ENCODE measurements at places on chromosomes 4 and X.

DNA sequence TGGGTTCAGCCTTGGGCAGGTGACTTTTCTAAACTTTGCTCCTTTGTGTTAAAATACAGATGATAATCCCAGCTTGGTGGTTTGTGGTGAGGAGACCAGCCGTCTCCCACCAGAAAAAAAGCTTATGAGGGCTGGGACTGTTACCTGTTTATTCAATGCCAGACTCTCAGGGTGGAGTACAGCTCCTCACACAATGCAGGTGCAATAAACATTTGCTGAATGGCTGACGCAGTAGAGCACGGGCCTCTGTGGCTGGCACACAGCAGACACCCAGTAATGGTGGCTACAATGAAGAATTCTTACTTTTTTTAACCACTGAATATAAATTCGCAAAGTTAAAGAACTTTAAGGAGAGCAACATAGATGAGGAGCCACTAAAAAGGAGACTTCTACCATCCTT, 30.2 kb downstream of the BEND4 start:
- DNase-seq, result no peak

- DNase-seq, result no peak
Measured at GRCh38 chrX:81489987-81490386, 288.1 kb downstream of the SH3BGRL start.

- DNase-seq, result peak; percentile 6
Measured at GRCh38 chr4:72302981-72303704, 265.9 kb downstream of the ADAMTS3 start.

DNA sequence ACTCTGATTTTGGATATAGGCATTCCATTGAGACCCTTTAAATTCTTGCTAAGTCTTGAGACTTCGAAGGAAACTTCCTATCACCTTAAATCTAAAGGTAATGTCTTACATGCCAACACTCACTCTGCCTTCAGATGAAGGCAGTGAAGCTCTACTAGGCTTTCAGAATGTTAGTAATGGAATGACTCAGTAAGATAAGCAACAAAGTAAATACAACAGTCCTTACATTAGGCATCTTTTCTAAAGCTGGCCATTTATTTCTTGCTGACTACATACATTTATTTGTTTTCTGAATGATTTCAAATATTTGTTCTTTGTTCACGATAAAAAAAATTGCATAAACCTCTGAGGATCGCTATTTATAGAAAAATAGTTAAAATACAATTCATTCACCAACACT, 43.5 kb downstream of the ASIC5 start:
- DNase-seq, result no peak

DNA sequence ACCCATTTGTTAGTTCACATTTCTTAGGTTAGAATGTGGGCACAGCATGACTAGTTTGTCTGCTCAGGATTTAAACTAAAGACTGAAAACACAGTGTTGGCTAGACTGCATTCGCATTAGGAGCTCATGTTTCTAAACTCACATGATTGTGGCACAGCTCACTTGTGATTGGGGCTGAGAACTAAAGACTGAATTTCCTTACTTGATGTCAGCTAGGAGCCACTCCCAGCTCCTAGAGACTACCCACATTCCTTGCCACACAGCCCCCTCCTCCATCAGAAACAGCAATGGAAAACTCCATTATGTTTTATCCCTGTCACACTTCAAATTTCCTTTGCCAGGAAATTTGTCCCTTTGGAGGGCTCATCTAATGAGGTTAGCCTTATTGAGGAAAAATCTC, 170.2 kb upstream of the NUDT6 start:
- no peak for DNase-seq

GRCh38 chr4:100949350-100949935, 397.9 kb downstream of the PPP3CA start:
- no peak for DNase-seq

- DNase-seq, result no peak
Measured at GRCh38 chrX:32741910-32742309, 469.4 kb downstream of the DMD start.

DNA sequence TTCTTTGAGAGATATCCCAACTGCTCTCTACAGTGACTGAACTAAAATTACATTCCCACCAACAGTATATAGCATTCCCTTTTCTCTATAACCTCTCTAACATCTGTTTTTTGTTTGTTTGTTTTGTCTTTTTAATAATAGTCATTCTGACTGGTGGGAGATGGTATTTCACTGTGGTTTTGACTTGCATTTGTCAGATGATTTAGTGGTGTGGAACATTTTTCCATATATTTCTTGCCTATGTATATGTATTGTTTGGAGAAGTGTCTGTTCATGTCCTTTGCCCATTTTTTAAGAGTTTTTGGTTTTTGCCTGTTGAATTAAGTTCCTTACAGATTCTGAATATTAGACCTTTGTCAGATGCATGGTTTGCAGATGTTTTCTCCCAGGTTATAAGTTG, 9.0 kb downstream of the USO1 start:
- DNase-seq, result no peak

- DNase-seq, result peak; percentile 50
Measured at GRCh38 chr4:173446416-173446815, 47.5 kb upstream of the SCRG1 start.

- no peak for DNase-seq
Measured at GRCh38 chr4:107666134-107666533, 53.9 kb downstream of the PAPSS1 start.

DNA sequence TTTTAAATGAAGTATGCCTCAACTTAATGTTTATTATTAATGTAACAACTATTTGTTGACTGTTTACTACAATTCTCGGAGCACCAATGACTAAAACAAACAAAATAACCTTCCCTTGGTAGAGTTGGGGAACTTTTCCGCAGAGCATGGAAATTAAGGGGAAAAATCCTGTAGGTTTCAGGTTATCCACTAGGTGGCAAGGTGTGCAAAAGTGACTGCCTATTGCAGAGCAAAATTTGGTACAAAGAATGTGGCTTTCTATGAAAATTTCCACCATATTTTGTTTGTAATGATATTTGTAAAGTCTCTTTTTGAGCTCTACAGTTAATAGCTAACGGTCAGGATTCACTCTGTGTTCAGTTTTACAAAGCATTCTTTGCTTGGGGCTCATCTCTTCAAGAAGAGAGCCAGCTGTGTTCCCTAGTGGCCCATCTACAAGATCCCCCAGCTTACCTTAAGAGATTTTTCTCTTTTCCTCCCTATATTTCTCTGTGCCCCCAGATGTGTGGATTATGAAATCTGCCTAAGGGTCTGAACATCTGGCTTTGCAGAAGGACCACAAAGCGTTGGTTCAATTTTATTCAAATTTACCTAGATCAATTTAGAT, 61.1 kb downstream of the FBXO8 start:
- peak; percentile 28 for DNase-seq

DNA sequence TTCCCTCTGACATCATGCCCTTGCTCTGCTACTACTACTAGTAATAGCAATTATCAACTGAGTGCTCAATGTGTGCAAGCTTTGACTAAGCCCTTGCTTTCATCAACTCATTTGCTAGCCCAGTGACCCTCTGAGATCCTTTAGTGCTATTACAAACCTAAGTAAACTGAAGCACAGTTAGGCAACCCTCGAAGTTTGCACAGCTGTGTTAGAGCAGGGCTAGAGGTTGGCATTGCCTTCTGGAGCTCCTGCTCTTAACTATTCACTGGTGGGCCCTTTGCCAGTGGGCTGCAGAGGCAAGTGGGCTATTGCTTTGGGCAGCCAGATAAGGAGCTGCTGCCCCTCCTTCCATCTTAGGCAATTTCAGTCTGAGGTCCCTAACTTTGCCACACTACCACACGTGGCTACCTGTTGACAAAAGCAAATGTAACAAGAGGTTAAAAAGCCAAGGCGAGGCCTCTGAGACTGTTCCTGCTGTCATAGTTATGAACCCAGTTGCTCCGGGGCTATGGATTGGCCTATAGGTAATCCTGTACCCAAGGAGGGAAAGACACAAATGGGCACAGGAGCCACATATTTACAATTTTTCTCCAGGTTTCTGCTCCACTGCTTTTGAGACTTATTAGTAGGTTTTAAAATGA, 41.5 kb upstream of the ANKRD50 start:
- no peak for DNase-seq

GRCh38 chr4:53147711-53148110, 218.2 kb downstream of the SCFD2 start:
- DNase-seq, result no peak

GRCh38 chr4:123363729-123364128, 32.9 kb upstream of the SPRY1 start:
- no peak for DNase-seq

DNA sequence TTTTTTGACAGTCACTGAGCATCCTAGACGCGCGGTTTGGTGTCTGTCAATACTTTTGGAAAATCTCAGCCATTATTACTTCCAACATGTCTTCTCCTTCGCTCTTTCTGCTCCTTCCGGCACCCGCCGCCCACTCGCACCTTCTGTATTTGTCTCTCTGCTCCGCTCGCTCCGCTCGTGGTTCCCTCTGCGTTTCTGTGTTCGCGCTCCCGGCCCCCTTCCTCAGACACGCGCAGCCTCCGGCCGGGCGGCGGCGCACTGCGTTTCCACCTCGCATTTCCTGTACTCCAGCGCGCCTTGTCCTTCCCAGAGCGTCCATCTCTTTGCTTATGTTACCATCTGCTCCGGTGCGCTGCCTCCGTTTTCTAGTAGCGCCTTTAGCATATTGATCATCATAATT, 21.1 kb downstream of the PDE6B start:
- no peak for DNase-seq

GRCh38 chrX:154378059-154378798, 866 bp upstream of the EMD start:
- no peak for DNase-seq

DNA sequence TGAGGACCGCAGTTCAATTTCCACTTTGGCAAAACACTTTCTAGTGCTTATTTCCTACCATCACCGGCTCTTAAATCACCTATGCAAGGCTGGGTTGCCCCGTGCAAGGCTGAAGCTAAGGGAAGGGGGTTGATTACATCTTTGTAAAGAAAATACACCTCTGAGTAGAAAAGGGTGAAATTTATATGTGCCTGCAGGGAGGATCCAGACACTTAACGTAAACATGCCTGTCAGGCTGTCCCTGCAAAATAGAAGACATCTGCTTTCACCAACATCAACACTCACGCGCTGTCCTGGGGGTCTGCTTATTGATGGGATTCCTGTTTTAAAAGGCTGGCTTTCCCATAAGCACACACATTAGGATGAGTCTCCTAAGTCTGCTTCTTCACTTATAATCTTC, 92.0 kb downstream of the PRKX start:
- DNase-seq, result no peak

- DNase-seq, result no peak
Measured at GRCh38 chr4:58042176-58042575, 932.0 kb upstream of the IGFBP7 start.

- DNase-seq, result peak; percentile 49
Measured at GRCh38 chr4:38069271-38069760, 109.1 kb downstream of the PTTG2 start.

DNA sequence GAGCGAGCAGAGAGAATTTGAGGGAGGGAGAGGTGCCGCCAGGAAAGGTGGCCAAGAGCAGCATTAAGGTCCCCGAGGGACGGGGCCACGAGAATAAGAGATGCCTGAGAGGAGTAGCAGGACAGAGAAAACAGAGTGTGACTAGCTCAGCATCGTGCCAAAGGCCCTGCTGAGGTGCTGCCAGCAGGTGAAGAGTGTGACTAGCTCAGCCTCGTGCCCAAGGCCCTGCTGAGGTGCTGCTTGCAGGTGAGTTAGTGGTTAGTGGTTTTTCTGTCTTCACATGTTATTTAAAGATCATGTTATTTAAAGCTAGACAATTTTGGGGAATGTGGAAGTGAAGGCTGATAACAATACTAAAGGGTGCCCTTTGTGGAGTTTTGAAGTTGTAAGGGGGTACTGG, 464.5 kb upstream of the FAT1 start:
- no peak for DNase-seq

DNA sequence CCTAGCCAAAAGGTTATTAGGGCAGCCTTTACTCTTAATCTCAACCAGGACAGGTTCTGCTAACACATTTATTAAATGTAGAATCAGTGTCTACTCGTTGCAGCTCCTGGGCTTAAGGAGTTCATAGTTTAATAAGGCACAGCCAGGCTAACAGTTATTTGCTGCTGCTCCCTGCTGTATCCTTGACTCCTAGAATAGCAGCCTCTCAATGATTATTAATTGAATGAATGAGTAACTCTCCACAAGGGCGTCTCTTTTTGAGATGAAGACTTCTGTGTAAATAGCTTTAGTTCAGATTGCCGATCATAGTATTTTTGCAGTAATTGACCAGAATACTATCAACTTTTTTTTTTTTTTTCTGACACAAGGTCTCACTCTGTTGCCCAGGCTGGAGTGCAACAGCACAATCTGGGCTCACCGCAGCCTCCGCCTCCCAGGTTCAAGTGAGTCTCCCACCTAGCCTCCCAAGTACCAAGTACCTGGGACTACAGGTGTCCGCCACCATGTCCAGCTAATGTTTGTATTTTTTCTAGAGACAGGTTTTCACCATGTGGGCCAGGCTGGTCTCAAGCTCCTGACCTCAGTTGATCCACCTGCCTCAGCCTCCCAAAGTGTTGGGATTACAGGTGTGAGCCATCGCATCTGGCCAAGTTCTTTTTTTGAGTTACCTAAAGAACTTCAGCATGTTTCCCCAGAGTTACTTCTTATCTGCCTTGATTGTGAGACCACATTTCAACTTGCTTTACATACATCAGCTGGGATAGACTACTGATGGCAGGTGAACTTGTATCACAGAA, 2.9 kb downstream of the UGDH start:
- no peak for DNase-seq

DNA sequence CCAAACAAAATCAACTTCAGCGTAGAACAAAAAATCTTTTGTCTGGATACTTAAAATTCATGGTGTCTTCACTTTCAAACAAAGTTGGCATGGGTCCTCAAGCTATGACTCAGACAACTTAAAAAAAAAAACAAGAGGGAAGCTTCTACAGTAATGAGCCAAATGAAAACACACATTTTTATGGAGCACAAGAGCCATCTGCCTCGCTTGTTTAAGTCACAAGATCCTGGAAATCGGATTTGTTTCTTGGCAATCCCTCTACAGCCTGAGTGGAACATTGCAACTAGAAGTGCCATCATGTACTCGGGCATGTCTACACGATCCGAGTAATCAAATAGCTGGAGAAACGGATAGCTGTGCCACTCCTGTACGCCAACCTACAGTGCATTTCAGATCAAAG, 22.6 kb downstream of the LAMP2 start:
- DNase-seq, result no peak

DNA sequence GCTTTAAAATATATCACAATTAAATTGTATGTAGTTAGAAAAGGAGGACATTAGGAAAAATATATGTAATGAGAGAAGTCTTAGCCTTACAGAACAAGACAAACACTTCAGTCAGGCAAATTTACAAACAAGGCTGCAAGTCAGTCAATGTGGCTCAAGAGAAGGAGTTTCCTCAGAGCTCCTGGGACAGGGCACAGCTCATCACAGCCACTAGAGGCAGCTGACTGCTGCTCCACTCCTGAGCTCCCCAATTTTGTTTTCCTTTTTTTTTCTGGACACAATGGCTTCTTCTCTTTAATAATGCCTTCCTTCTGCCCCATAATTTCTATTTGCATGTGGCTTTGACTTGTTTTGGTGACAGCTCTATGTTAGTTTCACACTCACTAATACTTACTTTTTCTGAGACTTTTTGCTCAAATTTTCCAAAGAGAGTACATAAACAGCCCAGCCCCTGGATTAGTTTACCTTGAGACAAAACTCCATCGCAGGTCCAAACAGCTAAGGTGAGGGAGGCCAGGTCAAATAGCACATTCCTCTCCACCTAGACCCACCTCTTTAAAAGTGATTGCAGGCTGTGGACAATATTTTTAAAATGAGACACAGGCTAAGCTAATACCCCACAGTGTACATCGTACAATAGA, 850.4 kb upstream of the FRG1 start:
- no peak for DNase-seq
